ENCODE measurements at places on chromosomes 7 and 10. TPM values are rescaled to one million over a fixed set of nuclear protein-coding genes. Genes with fewer than 3 reads are reported as not detected.

HSPA12A gene
- total RNA-seq: 8.9 TPM

TMEM26 gene
- total RNA-seq: 0.23 TPM

RADIL gene
- total RNA-seq: 2.4 TPM

CH25H gene
- not detected for total RNA-seq

TMEM273 gene
- total RNA-seq: not detected

ELAPOR2 gene
- 1.9 TPM for total RNA-seq

DNA sequence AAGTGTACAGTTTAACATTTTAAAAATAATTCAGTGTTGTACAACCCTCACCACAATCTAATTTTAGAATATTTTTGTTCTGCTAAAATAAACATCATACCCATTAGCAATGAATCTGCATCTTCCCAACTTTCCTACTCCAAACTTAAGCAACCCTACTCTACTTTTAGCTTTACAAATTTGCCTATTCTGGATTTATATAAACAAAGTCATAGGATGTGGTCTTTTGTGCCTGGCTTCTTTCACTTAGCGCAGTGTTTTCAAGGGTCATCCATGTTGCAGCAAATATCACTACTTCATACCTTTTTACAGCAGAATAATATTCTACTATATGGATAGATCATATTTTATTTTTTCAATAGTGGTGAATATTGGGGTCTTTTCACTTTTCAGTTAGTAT lies 18.9 kb downstream of the CALML3 start:
- no peak for DNase-seq

DNA sequence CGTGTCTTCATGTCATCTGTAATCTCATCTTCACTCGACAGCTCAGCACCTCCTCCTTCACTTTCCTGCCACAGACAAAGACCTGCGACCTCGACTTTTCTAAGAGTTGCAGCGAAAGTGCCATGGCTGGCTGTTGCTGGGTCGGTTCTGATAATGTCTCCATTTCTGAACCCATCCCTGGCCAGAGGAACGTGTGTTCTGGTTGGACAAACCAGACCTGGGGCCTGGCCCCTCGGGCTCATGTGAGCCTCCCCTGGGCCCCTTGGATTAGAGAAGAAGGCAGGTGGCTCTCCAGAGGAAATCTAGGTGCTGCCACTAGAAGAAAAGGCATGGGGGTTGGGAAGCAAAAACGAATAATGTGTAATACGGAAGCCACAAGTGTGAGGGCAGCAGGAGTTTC lies 273.7 kb downstream of the GLRX3 start:
- DNase-seq: no peak

- no peak for DNase-seq
Observed at GRCh38 chr7:107850643-107851042, 40.3 kb upstream of the DLD start.

DNA sequence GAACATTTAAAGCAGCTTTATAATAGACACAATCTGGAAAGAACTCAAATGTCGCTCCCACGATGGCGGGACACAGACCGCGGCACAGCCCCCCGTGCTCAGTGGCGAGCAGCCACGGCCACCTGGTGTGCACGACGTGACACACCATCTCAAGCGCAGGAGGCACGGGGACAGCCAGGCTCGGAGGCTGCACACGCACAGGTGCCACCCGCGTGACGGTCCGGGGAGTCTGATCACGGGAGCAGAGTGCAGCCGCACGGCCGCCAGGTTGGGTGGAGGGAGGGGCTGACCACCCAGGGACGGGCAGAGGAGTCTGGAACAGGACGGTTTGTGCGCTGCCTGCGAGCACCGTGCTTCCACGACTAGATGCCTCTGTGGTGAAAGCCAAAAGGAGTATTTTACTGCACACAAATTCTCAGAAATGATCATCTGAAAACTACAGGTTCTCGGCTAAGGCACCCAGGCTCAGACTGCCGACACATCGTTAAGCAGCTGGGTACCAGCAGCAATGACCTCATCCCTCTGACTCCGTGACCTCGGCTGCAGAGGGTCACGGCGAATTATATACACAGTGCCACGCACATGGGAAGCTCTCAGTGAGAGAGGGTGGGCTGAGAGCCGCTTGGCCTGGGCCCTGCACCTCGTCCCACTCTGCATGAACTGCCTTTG lies 7.5 kb upstream of the GPER1 start:
- DNase-seq: no peak

GRCh38 chr7:73572767-73573186 lies 5.6 kb downstream of the TBL2 start:
- no peak for DNase-seq

DNA sequence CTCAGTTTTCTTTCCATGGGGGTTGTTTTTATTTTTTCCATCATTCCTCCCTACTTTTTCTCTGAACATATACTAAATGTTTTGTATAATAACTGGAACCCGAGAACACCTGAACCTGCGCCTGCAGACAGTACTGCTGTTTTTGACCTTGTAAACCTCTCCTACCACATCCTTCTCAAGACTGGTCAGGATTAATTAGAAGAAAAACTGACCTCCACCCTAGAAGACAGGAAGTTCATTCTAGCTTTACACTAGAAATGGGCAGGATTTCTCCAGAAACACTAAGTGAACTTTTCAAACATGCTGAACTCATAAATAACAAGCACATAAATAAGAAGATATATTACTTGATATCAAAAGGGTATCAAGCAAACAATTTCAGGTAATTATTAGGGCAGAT lies 751 bp upstream of the HYCC1 start:
- no peak for DNase-seq
